Activated T-cell treated with anti-CD3 and anti-CD28 coated beads, Interleukin-2, amount 50 U/mL, for 24 hours (primary cell): ENCODE measurements at places on chromosomes 12 and 14.

- no peaks in the 10 kb centered on the region for H3K4me1 ChIP-seq
- no peak for DNase-seq
- no peak overlapping the region for H3K4me3 ChIP-seq
- H3K27ac ChIP-seq = no peak overlapping the region
- no peaks in the 10 kb centered on the region for H3K36me3 ChIP-seq
Measured at GRCh38 chr14:32588448-32589320, 259.6 kb downstream of the AKAP6 start.

DNA sequence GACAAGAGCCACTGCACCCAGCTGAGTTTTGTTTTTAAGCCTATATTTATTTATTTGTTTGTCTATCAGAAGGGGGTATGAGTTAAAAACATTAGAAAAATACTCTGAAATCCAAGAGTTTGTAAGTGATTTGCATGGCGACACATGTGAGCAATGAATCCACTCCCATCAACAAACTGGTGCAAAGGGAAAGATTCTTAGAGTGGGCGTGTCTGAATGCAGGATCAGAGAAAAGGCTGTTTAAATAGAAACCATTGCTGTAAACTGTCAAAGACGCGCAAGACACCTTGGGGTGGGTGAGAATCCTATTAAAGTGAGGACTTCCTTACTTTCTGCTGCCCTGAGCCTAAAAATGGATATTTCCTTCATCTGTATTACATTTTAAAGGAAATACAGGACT is 51.9 kb downstream of the ZFYVE26 start:
- no peak overlapping the region for H3K4me3 ChIP-seq
- H3K36me3 ChIP-seq = peaks cover 92% of the 10 kb centered on the region
- no peak overlapping the region for H3K27ac ChIP-seq
- no peak for DNase-seq
- no peaks in the 10 kb centered on the region for H3K4me1 ChIP-seq

- no peak overlapping the region for H3K4me3 ChIP-seq
- H3K27ac ChIP-seq = no peak overlapping the region
- H3K27me3 ChIP-seq = no peaks in the 10 kb centered on the region
- H3K4me1 ChIP-seq = peaks cover 62% of the 10 kb centered on the region
- H3K36me3 ChIP-seq = peaks cover 12% of the 10 kb centered on the region
- no peak for DNase-seq
Measured at GRCh38 chr14:73459959-73460358, 1.6 kb upstream of the NUMB start.

GRCh38 chr12:27952510-27952909 is 20.0 kb downstream of the PTHLH start:
- H3K4me3 ChIP-seq = no peak overlapping the region
- H3K4me1 ChIP-seq = no peaks in the 10 kb centered on the region
- no peaks in the 10 kb centered on the region for H3K36me3 ChIP-seq
- no peak overlapping the region for H3K27ac ChIP-seq

GRCh38 chr12:123519141-123520001 is 14.1 kb downstream of the RILPL1 start:
- no peak overlapping the region for H3K27ac ChIP-seq
- H3K4me3 ChIP-seq = no peak overlapping the region
- H3K36me3 ChIP-seq = peaks cover 34% of the 10 kb centered on the region
- H3K27me3 ChIP-seq = no peaks in the 10 kb centered on the region
- no peak for DNase-seq

DNA sequence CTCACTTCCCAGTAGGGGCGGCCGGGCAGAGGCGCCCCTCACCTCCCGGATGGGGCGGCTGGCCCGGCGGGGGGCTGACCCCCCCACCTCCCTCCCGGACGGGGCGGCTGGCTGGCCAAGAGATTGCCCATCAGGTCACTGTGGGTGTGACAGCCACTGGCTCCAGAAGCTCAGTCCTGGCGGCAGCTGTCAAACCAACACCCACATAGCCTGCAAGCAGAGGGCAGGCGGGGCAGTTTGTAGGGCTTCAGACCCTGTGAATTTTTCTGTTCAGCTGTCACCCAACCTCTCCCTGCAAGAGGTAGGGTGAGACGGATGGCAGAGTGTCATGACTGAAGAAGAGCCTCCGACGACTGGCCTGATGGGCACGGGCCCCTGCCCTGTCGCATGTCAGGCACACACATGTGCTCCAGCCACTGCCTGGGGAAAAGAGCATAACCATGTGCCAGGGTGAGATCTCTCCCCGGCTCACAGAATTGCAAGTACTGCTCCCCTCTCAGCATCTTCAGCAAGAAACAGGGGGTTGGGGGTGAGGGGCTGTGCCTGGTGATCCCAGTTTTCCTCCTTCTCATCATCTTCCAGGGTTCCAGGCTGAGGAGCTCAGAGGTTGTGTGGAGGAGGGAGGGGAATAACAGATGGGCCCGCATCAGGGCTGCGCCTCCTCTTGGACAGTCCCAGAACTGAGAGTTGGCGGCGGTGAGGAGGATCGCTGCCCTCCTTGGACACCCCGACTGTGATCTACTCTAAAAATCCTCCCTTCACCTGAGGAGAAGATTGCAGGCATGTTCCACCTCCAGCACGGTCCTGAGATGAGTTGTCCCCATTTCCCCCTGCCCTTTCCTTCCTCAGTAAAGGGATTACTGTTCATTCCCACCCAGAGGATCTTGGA is 11.2 kb upstream of the PRPH start:
- H3K4me3 ChIP-seq = no peak overlapping the region
- DNase-seq = no peak
- H3K27ac ChIP-seq = no peak overlapping the region
- H3K4me1 ChIP-seq = no peaks in the 10 kb centered on the region
- no peaks in the 10 kb centered on the region for H3K36me3 ChIP-seq

DNA sequence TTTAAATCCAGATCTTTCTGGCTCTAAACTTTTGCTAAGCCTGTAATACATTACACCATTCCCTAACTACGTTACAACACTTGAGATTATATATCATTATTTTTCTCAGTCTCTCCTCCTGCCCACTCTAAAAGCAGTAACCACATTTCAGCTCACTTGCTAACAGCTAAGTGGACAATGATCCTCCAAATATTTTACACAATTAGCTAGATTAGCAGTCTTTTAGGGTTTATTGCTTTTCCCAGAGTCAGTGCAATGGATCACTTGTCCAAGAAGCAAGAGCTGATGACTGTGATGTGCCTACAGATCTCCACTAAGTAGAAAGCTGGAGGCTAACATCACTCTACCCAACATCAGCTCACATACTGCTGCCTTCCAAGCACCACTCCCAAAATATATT is 17.6 kb downstream of the CPNE8 start:
- H3K27me3 ChIP-seq = no peaks in the 10 kb centered on the region
- no peak overlapping the region for H3K4me3 ChIP-seq
- DNase-seq = no peak
- no peak overlapping the region for H3K27ac ChIP-seq
- no peaks in the 10 kb centered on the region for H3K36me3 ChIP-seq

GRCh38 chr14:20624495-20625070 is 16.9 kb downstream of the OR6S1 start:
- H3K4me1 ChIP-seq = peaks cover 61% of the 10 kb centered on the region
- H3K4me3 ChIP-seq = peak overlapping the region; percentile 74
- no peaks in the 10 kb centered on the region for H3K36me3 ChIP-seq
- H3K27ac ChIP-seq = peak overlapping the region; percentile 93
- H3K27me3 ChIP-seq = peaks cover 61% of the 10 kb centered on the region

- no peaks in the 10 kb centered on the region for H3K36me3 ChIP-seq
- H3K4me1 ChIP-seq = no peaks in the 10 kb centered on the region
- H3K4me3 ChIP-seq = no peak overlapping the region
- DNase-seq = no peak
- no peak overlapping the region for H3K27ac ChIP-seq
- H3K27me3 ChIP-seq = no peaks in the 10 kb centered on the region
Measured at GRCh38 chr12:128111951-128112350, 155.0 kb upstream of the TMEM132C start.

DNA sequence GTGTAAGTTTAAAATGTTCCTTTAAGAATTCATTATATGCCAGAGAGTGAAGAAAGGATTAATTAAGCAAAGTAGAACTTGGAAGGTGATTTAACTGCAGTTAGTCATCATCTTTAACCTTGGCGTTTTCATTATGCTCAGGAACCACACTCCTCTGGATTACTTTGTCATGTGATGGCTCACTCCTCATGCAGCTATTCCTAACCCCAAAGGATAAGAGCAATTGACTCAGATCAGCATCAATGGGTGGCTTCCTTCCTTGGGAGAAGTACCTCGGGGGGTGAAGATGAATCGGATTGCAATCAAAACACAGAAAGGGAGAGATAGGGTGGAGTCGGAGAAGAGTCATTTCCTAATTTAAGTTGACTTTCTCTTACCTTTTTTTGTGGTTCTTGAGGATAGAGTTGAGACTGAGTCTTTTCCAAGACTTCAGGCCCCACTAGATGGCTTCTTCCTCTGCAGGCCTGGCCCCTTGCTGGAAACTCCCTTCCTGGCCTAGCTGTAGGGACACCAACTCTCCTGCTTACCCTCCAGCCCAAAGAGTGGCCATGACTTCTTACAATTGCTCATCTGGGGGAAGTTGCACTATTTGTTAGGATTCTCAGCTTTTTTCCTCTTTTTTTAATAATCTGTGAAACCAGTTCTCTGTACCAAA is 238.6 kb upstream of the DDHD1 start:
- peaks cover 6% of the 10 kb centered on the region for H3K36me3 ChIP-seq
- no peak overlapping the region for H3K4me3 ChIP-seq
- H3K27me3 ChIP-seq = peaks cover 2% of the 10 kb centered on the region
- no peaks in the 10 kb centered on the region for H3K4me1 ChIP-seq

DNA sequence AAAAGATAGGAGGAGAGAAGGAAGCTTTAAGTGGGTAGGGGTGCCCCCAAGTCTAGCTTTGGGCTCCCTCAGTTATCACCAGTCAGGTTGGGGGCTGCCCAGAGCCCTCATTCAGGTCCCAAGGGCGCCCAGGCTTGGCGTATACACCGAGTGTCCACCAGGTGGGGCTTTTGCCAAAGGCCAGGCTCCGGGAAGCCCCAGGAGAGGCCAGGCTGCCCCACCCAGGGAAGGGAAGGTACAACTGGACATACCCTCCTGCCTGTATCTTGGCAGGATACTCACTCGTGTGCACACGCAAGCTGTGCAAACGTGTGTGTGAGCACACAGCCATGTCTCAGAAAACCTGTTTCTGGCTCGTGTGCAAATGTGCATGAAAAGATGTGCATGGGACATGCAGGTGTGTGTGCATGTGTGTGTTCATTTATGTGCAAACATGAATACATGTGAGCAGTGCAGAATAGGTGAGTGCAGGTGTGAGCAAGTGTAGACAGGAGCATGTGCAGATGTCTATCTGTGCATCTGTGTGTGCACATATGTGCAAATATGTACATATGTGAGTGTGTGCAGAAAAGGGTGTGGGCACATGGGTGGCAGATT is 103.9 kb upstream of the MYL2 start:
- H3K27ac ChIP-seq = no peak overlapping the region
- peak; percentile 72 for DNase-seq
- peaks cover 5% of the 10 kb centered on the region for H3K4me1 ChIP-seq
- H3K4me3 ChIP-seq = no peak overlapping the region

DNA sequence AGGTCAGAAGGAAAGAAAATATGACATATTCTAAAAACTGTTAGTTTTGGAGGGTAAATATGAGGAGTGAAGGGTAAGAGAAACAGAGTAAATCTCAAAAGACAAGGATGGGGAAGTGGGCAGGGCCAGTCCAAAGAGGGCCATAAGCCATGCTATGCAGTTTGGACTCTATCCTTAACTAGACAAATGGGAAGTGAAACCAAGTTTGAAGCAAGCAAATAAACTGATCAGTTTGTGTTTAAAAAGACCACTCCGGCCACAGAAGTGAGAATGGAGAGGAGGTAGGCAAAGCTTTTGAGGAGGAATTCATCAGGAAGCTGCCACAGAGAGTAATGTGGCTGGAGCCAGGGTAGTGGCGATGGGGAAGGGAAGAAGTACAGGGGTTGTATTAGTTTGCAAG is 37.5 kb upstream of the DAAM1 start:
- H3K4me1 ChIP-seq = peaks cover 14% of the 10 kb centered on the region
- H3K27ac ChIP-seq = no peak overlapping the region
- no peak for DNase-seq
- no peak overlapping the region for H3K4me3 ChIP-seq
- no peaks in the 10 kb centered on the region for H3K36me3 ChIP-seq

GRCh38 chr12:644818-645552 is 18.3 kb downstream of the NINJ2 start:
- H3K4me3 ChIP-seq = no peak overlapping the region
- peak overlapping the region; percentile 47 for H3K27ac ChIP-seq
- H3K27me3 ChIP-seq = no peaks in the 10 kb centered on the region
- H3K36me3 ChIP-seq = peaks cover 3% of the 10 kb centered on the region
- DNase-seq = peak; percentile 17
- peaks cover 50% of the 10 kb centered on the region for H3K4me1 ChIP-seq

GRCh38 chr12:54033106-54033979 is 493 bp downstream of the HOXC5 start:
- H3K4me3 ChIP-seq = peak overlapping the region; percentile 56
- peaks cover 90% of the 10 kb centered on the region for H3K27me3 ChIP-seq
- H3K27ac ChIP-seq = no peak overlapping the region
- peaks cover 26% of the 10 kb centered on the region for H3K4me1 ChIP-seq
- no peak for DNase-seq

DNA sequence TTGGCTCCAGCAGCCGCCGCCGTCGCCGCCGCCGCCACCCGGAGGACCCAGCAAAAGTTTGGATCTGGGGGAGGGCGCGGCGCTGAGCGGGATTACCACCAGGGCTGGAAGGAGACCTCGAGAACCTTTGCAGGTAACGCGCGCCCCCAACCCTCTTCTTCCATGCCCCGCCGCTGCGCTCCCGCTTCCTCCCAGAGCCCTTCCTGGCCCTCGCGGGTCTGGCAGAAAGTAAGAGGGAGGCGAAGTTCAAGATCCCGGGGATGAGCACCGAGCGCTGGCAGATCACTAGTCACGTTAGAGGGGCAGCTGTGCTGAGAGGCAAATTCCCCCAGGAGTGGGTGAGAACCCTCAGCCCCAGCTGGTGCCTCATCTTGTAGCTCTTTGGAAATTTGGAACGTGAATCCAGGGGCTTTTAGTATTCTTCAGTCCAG is 3.9 kb downstream of the FLRT2 start:
- H3K4me3 ChIP-seq = no peak overlapping the region
- H3K4me1 ChIP-seq = peaks cover 16% of the 10 kb centered on the region

GRCh38 chr12:114480337-114481199 is 74.6 kb upstream of the TBX5 start:
- peaks cover 74% of the 10 kb centered on the region for H3K27me3 ChIP-seq
- H3K36me3 ChIP-seq = no peaks in the 10 kb centered on the region
- no peak for DNase-seq
- H3K27ac ChIP-seq = no peak overlapping the region

DNA sequence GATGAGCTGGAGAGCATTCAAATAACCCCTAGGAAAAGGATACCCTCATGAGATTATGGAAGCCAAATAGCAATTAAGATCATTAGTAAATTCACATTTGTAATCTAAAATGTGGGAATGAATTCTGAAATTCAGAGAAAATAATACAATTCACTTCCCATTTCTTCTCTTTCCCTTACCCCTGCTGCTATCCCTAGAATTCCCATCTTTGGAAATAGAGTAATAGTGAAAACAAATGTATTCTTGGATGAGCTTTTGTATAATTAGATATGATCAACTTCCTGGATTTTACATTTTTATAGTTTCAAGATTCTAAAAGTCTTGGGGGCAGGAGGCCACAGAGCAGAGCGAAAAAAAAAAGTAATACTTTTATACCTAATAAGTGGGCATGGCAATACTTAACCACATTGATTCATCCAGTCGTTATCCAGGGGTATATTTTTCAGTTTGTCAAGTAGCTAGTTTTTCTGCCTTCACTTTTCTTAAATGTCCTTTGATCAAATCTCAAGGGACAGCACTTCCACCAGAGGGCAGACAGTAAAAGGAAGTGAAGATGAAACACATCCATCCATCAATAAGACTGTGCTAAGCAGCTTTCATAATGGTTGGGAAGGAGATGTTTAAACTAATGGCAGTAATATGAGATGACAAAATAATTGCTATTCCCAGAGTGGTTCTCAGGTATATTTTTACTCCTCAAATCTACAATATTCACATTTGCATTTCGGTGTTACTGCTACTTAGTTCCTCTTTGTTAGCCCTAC is 401.3 kb downstream of the DIO2 start:
- H3K27ac ChIP-seq = no peak overlapping the region
- no peaks in the 10 kb centered on the region for H3K36me3 ChIP-seq
- no peaks in the 10 kb centered on the region for H3K4me1 ChIP-seq
- H3K27me3 ChIP-seq = no peaks in the 10 kb centered on the region
- no peak overlapping the region for H3K4me3 ChIP-seq
